ENCODE measurements at places on chromosomes 2 and 18. TPM values are rescaled to one million over a fixed set of nuclear protein-coding genes. Genes with fewer than 3 reads are reported as not detected.

DNA sequence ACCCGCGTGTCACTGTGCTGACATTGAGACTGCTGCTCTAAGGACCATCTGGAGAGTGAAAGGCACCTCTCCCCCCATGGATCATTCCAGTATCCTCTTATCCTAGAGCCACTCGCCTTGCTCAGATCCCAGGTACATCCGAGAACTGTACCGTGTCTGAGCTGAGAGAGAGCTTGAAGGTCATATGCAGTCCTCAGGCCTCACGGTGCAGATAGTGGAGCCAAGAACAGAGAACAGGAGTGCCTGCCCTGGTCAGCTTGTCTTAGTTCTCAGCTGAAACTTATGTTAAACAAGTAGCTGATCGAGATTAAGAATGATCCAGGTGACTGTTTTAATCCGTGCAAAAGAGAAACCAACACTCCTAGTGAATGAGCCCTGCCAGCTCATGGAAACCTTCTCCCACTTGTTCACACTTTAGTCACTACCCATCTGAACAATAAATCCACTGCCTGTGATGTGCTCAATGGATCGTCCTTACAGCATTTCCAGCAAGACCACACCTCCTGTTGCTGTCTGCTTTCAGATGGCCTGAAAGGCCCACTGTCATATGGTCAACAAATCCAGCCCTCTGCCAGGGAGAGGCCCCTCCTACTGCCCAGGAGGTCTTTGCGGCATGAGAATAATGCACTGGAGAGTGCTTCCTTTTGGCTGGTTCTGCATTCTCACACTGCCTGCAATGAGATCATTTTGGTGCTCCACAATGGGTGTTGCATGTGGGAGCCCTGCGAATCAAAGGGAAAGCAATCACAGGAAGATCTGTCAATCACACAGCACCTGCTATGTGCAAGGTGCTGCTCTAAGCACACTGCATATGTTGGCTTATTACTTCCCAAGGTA, 43.7 kb upstream of the APCDD1 start:
- no peak for DNase-seq

Gene MRPL19
- total RNA-seq: 53.9 TPM

DNA sequence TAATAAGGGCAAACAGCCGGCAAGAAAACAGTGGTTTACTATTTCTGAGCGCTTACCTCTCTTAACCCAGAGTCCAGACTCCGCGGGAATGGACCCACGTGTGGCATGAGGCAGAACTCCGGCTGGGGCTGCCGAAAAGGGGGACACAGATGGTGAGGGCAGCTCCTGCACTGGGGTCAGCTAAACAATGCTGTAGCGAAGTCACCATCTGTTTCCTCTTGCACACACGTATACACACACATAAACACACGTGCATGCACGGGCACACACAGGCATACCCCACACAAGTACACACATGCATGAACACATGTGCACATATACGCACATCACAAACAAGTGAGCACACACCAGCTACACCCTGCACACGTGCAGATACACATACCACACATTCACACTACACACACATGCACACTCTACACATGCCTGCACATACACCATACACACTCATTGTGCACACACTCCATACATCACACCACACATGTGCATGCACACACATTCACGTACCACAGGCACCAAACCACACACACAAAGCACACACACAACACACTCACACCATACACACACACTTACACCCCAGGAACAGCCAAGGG, 105.9 kb upstream of the ID2 start:
- no peak for DNase-seq

Gene SP140
- 0.32 TPM for total RNA-seq

Gene C2orf15
- not detected for total RNA-seq

- no peak for DNase-seq
Measured at GRCh38 chr2:98804736-98805135, 73.8 kb upstream of the MGAT4A start.

Gene VWA3B
- total RNA-seq: 0.38 TPM

Gene GLB1L
- total RNA-seq: 1.8 TPM

DNA sequence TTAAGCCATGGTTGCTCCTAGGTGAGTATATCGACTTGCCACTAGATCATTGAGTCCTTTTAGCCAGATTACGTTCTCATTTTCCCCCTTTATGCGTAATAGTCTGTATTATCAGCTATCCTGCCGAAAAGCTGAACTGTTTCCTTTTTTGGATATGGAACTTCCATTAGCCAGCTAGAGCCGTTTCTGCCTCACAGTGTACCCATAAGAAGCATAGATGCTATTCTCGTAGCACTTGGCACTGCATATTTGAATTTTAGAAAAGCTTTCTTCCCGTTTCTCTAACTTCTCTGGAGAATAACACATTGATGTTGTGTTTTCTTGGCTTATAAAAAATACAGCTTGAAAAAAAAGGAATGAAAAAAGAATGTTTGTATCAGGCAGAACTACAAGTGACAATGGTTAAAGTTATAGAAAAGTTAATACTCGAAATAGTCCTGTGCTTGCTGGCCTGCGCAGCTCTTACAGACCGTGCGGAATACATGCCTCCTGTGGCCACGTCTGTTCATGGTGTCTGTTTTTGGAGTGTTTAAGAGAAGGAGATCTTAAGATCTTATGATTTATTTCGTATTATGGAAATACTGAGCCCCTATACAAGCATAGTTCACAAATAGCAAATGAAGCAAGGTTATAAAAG, 710 bp downstream of the DUSP19 start:
- no peak for DNase-seq

DNA sequence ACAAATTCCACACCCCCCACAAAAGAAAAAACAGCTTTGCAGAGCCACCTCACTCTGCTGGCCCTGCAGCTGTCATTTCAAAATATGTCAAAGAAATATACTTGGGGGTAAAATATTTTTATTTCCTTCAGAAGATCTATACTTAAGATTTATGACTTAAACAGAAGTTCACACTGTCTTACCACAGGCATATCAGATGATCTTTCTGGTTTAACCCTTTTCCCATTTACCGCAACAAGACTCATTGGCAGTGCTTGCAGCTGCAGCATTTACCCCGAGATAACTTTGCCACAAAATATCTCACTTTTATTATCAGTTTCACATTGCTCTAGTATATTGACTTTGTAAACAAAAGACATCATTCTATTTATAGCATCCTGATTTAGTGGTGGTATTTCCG, 21.6 kb upstream of the SLC35G4 start:
- DNase-seq: no peak

DNA sequence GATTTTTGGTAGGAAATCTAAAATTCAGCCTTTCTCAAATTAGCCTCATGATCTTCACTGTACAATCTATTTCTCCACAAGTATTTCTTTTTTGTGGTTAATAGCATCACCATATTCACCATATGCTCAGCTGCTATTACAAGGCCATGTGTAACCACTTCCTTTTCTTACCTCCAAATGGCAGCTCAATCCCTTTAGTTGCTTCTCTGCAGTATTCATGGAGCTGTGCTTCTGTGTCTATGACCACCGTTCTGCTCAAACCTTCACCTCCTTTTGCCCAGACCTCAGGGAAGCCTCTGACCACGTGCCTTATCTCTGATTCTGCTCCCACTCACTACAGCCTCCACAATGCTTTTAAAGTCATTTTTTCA, 126.7 kb upstream of the TMEM200C start:
- no peak for DNase-seq

All from Right ventricle myocardium inferior (tissue), 1 donor.